CD4-positive, alpha-beta T cell treated with Interleukin-6 for 4 hours (primary cell): ENCODE measurements at places on chromosomes 5 and 9.

GRCh38 chr5:170262061-170263045, 29.6 kb downstream of the C5orf58 start:
- DNase-seq: peak; percentile 69

DNA sequence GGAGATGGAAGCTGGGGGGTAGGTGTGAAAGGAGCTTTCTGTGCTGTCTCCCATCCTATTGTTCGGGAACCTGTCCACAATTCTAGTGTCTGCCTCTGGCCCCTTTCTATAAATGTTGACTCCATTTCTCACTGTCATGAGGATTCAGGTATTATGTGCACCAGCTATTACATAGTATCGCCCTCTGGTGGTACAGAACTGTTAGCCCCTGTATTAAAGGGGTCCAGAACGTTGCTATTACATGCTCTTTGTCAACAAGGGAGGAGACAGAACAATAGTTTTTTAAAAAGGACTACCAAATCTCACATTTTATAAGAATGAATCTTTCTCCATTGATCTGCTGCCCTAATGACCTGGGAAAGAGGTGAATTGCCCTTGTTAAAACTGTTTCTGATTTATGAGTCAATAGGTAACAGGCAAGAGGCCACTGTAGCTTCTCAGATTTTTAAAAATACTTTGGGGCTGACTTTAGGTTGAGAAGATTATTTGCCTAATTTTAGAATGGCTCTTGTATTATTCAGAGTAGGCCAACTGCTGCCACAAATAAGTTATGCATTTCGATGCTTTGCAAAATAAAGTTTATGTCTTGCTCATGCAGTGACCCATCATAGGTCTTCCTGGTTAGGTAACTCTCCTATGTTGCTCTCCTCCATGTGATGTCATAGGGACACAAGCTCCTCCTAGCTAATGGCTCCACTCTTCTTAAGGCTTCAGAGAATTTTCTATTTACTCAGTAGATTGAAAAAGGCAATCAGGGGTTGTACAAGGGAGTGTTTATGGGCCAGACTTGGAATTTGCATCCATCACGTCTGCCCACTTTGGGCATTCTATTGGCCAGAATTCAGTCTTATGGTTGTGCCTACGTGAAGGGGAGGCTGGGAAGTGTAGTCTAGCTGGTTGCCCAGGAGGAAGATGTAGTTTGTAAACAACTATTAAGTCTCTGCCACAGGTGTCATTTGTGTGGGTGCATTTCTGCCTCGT, 20.8 kb downstream of the DCANP1 start:
- DNase-seq: peak; percentile 29

GRCh38 chr5:124054564-124054963, 542.6 kb downstream of the CSNK1G3 start:
- DNase-seq: no peak

GRCh38 chr5:122310889-122311288, 1.1 kb upstream of the SNCAIP start:
- no peak for DNase-seq

DNA sequence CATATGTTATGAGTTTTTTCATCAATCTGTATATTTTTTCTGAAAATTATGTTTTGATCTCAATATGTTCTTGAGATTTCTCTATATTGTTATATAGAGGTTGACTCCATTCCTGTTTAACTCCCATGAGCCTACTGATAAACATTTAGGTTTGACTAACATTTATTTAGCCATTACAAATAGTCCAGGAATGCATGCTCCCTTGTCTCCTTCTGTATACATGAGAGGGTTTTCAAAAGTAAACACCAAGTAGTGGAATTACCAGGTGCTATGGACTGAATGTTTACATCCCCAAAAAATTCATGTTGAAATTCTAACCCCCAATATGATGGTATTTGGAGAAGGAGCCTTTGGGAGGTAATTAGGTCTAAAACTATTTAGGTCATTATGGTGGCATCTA, 3.5 kb upstream of the OR5C1 start:
- no peak for DNase-seq

DNA sequence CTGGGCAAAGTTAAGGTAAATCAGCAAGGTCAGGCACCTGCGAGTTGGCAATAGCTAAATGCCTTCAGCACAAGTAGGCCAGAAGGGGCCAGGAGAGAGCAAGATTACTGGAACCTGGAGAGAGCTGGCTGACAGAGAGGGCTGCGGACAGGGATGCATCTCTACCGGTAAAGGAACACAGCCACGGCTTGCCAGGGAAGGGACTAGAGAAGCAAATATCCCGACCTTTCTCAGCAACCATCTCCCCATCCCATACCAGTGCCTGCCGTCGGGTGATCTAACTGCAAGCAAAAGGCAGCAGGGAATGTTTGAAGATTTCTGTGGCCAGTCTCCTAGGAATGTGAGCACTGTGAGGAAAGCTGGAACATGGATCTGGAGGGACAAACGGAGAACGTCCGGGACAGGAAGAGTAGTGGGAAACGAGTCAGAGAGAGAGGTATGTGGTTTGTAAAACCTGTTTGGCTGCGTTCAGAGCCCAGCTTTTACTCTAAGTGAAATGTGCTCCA, 15.9 kb upstream of the ABLIM3 start:
- DNase-seq: no peak

GRCh38 chr5:158382473-158382872, 523.5 kb upstream of the CLINT1 start:
- no peak for DNase-seq

- no peak for DNase-seq
Observed at GRCh38 chr9:134818591-134818990, 62.0 kb upstream of the FCN2 start.

DNA sequence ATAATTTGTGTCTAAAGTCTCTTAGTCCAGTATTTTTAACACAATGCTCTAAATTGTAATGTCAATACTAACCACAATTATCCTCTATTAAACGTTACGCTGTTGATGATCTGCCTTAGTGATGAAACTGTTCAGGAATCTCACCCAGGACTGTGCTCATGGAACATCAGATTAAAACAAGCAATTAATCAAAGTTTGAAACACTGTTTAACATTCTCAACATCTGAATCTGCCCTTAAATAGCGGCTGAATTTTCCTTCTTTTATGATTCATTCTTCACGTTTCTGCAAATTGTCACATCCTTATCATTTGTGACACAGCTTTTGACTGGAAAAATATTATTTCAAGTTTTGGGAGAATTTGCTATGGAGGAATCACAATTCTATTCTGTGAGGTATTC, 113.8 kb downstream of the MARCHF11 start:
- DNase-seq: no peak

GRCh38 chr5:10600626-10601245, 36.9 kb downstream of the ANKRD33B start:
- DNase-seq: peak; percentile 22

DNA sequence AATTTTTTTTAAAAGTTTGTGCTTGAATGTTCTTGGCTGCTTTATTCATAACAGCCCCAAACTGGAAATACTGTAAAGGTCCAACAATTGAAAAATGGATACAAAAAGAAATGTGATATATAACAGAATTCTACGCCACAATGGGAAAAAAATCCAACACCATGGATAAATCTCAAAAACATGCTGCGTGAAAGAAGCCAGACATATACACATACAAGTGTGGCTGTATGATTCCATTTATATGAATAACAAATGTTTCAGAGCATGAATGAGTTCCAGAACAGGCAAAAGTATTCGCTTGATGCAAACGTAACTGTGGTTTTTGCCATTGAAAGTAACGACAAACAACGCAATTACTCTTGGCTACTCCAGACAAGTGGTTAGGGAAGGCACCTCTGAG, 7.2 kb upstream of the SFXN1 start:
- DNase-seq: no peak

DNA sequence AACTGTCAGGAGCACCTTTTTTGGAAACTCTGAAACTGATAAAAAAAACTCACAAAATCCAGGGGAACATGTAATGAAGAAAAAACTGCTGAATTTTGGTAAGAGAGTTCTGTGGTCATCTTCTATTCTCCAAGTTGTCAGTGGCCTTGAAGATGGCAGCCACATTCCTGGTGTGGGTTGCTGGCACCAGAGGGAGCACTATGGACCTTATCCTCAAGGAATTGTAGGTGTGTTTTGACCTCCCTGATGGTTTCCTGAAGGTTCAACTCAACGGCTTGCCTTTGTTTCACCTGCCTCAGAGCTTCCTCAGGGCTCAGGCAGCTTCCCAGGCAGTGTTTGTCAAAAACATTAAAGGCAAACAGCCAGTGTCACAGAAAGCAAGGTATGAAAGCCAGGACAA, 2.2 kb upstream of the SLC38A9 start:
- no peak for DNase-seq

DNA sequence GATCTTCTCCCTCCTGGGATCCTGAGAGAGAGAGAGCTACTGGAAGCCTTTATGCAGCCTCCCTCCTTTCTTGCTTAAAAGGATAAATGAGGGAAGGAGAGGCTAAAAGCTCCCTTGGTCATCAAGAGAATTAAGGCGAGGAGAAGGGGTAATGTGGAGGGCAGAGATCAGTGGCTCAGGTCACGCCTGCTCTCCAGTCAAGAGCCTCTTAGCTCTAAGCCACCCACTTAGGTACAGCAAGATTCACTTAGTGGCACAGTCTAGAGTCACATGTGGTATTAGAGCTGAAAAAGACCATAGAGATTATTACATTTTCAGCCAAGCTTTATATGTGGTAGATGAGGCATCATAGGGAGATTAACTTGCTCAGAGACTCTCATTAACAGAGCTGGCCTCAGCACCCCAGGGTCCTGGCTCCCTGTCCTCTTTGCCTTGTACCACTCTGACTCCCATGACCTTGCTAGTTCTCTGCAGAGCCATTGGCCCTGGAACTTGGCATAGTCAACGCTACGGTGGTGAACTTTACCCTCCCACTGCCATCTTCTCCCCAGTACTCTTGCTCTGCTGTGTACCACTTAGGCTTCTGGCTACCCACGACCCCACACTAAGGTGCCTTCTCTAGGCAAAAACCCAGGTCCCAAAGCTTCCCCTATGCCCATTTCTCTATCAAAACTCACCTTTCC, 37.6 kb downstream of the MFAP3 start:
- no peak for DNase-seq

GRCh38 chr9:77827104-77827784, 179.1 kb upstream of the GNA14 start:
- DNase-seq: no peak

DNA sequence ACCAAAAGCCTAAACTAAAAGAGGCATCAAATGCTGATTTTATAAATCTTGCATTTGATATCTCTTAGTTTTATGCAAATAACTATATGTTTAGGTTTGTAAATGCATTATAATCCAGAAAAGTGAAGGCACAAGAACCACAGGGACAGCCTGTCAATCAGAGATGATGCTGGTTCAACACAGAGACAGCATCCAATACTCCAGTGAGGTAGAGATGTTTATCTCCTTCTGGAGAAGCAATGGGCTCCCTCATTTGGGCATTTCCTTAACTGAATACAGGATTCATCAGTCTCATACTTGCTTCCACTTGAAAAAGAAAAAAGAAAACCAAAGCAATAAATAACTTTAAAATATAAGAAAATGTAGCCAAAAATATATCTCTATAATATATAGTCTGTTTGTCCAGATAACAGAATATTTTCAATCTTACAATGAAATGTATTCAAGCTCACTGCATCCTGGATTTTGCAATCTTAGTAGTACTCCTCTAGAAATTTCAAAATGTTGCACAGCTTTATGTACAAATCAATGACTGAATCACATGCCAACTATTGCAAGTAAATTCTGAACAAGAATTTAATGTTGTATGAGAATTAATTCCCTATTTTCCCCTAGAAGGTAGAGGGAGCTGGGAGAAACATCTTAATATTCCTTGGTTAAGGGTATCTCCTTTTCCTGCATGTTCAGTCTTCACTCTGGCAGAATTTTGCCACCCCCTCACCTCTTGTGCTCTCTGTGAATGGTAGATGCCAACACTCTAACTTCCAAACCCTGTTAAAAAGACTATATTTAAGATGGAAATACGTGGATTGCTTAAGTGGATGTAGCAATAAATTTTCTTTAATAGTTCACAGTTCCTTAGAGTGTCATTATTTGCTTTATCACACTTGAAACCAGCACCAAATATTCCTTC, 191.1 kb upstream of the GAS1 start:
- DNase-seq: no peak

GRCh38 chr9:89975630-89976029, 370.8 kb downstream of the GADD45G start:
- no peak for DNase-seq

- no peak for DNase-seq
Observed at GRCh38 chr5:14270209-14270702, 127.1 kb downstream of the TRIO start.

GRCh38 chr5:173498286-173498685, 118.2 kb downstream of the BOD1 start:
- DNase-seq: no peak

GRCh38 chr9:110638381-110638954, 30.1 kb upstream of the MUSK start:
- DNase-seq: no peak

DNA sequence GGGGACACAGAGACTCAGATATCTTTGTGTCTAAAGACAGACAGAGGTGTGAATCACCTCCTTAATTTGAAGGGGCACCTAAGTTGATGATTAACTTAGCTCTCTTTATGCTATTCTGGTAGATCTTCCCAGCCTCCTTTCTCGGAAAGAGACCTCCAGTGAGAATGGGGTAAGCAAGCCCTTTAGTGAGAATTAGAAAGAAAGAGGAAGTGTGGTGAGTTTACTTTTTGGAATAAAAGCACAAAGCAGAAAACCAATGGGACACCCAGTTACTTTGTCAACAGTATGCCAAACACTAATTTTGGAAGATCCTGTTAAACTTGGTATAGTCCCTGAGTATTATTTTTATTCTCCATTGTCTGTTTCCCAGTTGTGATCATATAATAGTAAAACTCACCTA, 302.8 kb upstream of the RASA1 start:
- no peak for DNase-seq

DNA sequence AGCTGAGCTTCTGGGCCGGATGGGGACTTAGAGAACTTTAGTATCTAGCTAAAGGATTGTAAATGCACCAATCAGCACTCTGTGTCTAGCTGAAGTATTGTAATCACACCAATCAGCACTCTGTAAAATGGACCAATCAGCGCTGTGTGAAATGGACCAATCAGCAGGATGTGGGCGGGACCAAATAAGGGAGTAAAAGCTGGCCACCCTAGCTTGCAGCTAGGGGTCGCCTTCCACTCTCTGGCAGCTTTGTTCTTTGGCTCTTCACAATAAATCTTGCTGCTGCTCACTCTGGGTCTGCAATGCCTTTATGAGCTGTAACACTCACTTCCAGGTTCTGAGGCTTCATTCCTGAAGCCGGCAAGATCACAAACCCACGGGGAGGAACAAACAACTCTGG, 354.0 kb downstream of the PRR16 start:
- no peak for DNase-seq
